ENCODE measurements at places on chromosomes 5 and 9.

- DNase-seq, result no peak
Measured at GRCh38 chr5:89270901-89271300, 387.9 kb upstream of the MEF2C start.

DNA sequence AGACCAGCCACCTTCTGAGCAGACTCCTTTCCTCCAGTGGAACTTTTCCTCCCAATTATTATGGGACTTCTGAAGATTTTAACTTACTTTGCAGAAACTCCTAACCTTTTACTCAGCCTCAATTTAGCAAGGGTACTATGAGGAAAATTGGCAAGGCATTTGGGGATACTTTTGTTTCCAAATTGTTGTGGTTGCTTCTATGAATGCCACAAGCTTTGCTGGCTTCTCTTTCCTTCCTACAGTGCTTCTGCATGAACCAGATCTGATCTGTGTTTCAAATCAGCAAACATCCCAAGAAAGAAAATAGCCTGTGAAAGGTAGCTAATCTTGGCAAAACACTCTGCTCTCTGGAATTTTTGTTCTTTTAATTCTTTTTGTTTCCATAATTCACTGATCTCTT lies 57.3 kb upstream of the TAF11L2 start:
- DNase-seq, result no peak

- DNase-seq, result no peak
Measured at GRCh38 chr5:141521244-141521781, 32.4 kb downstream of the PCDHGC5 start.

- DNase-seq, result no peak
Measured at GRCh38 chr9:79409182-79409823, 162.5 kb upstream of the TLE4 start.

- DNase-seq, result no peak
Measured at GRCh38 chr9:32928145-32928763, 73.2 kb downstream of the APTX start.

DNA sequence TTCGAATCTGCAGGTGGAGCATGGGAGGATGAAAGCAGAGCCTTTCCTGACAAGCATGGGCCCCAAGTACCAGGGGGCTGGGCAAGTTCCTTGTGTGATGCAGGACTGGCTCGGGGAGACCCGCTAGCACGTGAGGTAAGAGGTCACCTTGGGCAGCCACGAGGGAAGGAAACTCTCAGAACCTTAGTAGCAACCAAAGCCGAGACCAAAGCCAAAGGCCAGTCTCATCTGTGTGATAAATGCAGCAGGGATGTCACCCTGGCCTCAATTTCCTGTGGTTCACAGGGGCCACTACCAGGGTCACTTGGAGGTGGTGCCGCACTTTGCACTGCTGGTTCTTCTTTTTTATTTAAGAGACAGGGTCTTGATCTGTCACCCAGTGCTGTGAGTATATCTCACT lies 39.5 kb downstream of the PRRT1B start:
- no peak for DNase-seq

GRCh38 chr5:83219495-83219894 lies 142.1 kb downstream of the XRCC4 start:
- no peak for DNase-seq

- no peak for DNase-seq
Measured at GRCh38 chr5:117161718-117162335, 587.2 kb upstream of the SEMA6A start.

DNA sequence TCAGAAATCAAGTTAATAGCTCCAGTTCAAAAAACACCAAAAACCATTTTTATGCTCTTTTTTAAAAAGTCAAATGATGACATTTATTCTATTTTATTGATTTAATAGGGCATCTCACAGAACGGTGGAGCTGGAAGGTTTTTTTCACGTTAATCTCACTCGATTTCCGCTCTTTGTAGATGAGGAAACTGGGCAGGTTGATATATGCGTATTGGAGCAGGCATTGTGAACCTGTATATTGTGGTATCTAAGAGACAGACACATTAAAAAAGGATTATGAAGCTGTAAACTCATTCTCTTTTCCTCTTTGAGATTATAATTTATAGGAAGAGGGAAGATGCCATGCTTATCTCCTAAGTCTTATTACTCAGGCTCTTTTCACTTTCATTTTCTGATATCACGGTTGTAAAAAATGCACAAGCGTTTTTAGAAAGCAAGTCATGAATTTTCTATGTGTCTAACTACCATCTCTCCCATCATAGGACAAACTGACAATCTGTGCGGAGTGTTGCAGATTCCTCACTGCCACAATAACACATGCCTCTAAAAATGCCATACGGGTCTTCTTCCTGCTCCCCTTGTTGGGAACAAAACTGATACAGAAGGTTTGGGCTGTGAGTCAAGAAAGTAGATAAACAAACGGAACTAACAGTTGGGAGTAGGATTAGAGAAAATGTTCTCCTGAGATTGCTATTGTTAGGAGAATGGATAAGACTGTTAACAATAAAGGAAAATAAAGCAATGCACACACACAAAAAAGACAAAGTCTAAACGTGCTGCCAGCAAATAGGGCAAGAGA lies 1997.7 kb downstream of the MAT2B start:
- no peak for DNase-seq

- DNase-seq, result no peak
Measured at GRCh38 chr9:108562176-108562575, 293.6 kb downstream of the ACTL7B start.

DNA sequence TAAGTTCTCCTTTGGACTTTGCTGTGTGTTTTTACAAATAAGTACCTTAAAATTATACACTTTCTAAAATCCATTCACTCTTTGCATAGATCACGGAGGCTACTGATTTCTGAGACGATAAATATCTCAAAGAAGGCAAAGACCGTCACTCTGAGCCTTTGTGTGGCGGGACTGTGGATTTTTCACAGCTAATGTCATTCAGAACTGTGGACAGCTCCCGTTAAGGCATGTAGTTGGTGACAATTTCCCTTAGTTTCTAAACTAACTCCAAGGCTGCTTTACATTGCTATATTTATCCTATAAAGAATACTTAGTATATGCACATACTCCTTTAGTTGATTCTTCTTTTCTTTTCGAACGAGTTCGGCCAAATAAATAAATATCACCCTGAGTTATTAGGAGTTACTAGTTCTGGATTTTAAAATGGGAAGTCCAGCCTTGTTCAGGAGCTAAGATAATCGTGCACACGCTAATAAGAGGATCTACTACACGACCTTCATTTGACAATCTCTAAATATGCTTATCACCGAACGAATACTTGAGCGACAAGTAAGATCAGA lies 1.8 kb downstream of the HCN1 start:
- no peak for DNase-seq

GRCh38 chr5:127046343-127047072 lies 16.1 kb upstream of the MARCHF3 start:
- DNase-seq, result no peak

GRCh38 chr9:135607401-135608293 lies 31.7 kb downstream of the GLT6D1 start:
- peak; percentile 34 for DNase-seq

DNA sequence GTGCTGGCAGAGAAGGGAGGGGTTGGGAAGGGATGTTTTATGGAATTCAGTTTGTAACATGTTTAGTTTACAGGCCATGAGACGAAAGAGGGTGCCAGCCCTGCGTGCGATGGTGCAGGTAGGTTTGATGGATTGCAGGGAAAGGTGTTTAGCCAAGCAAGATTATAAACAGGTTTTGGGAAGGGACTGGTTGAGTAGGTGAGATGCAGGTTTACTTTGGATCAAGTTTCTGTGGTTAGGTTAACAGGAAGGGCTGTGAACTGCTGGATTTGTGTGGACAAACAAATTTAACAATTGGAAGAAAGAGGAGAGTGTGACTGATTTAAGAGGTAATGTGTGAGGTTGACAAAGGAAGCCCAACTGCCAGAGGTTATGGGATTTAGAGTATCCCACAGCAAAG lies 32.6 kb upstream of the GPX3 start:
- no peak for DNase-seq

DNA sequence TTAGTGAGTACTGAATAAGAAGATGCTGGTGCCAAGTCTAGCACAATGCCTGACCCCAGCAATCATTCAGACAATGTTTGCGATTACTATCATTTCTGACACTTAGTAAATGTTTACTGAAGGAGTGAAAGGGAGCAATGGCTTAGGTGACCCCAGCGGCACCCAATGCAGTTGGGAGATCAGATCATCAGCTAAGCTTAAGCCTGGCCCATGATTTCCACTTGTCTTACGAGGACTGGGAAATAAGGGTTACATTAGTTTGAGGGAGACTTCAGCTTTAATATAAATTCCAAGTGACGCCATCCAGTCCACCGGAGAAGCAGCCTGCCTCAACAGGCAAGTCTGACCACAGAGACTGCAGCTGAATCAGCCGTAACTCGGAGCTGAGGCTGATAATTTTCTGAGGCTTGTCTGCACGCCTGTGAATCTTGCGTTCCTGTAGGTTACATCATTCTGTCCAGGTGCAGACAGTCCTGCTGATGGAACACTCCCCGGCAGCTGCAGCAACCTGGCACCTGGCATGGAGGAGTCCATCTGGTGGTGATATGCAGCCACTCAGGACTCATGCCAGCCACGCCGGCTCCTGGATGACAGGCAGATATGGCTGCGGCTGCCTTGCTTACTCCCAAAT lies 34.9 kb upstream of the FGF1 start:
- no peak for DNase-seq

DNA sequence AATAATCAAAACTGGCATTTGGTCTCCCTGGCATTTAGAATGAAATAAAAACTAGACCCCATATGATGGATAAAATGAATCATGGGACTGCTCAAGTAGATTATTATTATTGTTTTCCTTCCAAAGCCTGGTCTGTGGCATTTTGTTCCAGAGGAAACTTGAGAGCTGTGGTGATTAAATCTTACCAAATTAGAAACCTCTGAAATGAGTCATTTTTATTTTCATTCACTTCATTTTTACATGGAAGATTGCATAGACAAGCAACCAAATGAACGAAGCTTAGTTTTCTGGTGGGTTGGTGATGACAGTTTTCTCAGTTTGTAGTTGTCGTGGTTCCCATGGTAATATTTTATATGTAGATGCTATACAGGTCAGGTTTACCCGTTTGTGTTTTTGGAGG lies 23.4 kb downstream of the PAM start:
- no peak for DNase-seq

- DNase-seq, result no peak
Measured at GRCh38 chr5:21184581-21184980, 1196.6 kb upstream of the CDH18 start.

- DNase-seq, result no peak
Measured at GRCh38 chr9:79583952-79584654, 12.3 kb downstream of the TLE4 start.

GRCh38 chr5:16486711-16487111 lies 21.1 kb upstream of the ZNF622 start:
- no peak for DNase-seq

DNA sequence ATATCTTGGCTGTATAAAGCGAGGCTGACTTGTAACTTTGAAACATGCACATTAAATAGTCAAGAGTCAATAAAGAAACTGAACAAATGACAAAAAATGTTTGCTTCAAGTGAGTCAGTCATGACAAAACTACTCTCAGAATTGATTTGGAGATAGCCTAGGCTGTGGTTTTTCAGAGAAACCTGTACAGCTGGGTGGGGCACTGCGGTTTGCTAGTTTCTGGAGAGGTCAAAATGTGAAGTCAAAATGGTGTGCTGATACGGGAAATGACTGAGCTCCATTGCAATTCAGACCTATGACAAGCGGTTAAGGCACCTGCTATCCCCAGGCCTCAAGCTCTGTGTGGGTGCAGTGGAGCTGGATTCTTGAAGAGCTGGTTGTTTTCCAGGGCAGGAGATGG lies 10.3 kb upstream of the CD180 start:
- no peak for DNase-seq

DNA sequence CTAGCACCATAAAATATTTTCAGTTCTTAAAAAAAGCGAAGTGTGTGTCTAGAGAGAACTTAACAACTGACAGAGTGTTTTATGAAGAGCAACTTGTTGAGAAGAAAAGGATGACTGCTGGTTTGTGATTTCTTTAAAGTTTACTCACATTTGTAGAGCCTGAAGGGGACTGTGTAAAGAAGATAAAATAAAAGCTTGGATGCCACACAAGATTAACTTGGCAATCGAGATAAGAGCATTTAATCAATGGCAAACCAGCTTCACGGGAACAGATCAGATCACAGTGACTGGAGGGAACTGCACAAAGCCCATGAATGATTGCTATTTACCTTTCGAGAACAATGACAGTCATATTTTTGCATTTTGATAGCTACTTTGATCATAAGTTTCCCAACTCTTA lies 2013.1 kb upstream of the CDH9 start:
- no peak for DNase-seq

DNA sequence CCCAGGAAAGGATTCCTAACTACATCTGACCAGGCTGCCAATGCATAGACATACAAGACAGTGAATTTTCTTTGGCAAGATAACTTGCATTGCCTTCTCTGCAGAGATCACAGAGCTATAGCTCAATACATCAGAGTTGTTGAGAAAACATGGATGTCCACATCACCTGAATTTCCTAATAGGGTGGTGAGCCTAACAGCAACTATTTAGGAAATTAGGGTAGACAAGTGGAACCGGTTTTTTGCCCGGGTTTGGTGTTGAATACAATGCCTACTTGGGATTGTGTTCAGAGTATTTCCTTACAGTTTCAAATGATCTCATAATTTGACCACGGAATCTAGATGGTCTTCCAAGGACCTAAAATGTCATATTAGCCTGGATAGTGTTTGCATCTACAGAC lies 262.7 kb downstream of the KIF4B start:
- DNase-seq, result no peak

DNA sequence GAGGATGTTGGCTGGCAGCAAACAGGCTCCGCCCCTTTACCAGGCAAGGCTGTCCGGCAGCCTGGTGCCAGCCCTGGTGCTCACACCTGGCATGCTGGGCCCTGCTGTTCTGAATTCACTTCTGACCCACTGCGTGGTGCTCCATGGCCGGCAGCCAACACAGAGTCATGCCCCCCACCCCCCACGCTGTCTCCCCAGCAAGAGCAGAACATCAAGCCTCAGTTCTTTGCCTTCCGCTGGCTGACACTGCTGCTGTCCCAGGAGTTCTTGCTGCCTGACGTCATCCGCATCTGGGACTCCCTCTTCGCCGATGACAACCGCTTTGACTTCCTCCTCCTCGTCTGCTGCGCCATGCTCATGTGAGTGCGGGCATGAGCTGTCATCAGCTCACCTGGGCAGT lies 12.6 kb upstream of the ENDOG start:
- DNase-seq, result peak; percentile 30

DNA sequence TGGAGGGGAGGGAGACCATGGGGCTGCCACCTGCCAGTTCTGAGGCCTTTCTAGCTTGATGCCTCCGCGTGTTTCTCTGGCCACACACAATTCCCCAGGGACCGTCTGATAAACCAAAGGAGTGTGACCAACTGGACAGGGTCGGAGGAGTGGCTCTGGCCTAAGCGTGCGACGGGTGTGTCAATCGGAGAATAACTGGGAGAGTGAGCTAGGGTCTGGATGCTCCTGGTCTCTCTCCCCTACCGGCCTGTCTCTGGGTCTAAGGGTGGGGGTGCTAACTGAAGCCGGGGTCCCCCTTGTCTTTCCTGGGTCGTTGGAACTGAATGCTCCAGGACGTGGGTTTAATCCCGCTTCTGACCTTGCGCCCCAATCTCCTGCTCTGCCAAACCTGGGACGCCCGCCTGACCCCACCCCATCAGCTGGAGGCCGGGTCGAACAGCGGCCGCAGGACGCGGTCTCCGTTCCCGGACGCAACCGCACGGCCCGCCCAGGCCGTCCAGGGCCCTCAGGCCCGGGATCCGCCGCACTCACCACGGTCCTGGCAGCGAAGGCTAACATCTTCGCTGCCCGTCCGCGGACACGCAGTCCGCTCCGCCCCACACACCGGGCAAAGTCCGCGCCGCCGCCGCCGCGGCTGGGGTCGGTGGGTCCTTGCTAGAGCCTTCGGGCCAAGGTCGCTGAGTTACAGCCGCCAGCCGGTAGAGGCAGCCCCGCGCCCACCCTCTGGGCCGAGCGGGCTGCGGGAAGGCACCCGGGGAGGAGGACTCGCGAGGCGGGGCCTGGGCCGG lies 447 bp downstream of the CRAT start:
- peak; percentile 86 for DNase-seq

Data from H7 (cell line).